ENCODE measurements at places on chromosomes 11 and 22. TPM values are rescaled to one million over a fixed set of nuclear protein-coding genes. Genes with fewer than 3 reads are reported as not detected.

GRCh38 chr22:20494978-20495860 is at the start of gene KLHL22:
KLHL22 (minus strand) TSS chr22:20495795; CDS start chr22:20489211, 6,584 bp downstream.
- DNase-seq: peak; percentile 60

- DNase-seq: no peak
Observed at GRCh38 chr11:59542142-59542810, 30.9 kb downstream of the OR4D9 start.

DNA sequence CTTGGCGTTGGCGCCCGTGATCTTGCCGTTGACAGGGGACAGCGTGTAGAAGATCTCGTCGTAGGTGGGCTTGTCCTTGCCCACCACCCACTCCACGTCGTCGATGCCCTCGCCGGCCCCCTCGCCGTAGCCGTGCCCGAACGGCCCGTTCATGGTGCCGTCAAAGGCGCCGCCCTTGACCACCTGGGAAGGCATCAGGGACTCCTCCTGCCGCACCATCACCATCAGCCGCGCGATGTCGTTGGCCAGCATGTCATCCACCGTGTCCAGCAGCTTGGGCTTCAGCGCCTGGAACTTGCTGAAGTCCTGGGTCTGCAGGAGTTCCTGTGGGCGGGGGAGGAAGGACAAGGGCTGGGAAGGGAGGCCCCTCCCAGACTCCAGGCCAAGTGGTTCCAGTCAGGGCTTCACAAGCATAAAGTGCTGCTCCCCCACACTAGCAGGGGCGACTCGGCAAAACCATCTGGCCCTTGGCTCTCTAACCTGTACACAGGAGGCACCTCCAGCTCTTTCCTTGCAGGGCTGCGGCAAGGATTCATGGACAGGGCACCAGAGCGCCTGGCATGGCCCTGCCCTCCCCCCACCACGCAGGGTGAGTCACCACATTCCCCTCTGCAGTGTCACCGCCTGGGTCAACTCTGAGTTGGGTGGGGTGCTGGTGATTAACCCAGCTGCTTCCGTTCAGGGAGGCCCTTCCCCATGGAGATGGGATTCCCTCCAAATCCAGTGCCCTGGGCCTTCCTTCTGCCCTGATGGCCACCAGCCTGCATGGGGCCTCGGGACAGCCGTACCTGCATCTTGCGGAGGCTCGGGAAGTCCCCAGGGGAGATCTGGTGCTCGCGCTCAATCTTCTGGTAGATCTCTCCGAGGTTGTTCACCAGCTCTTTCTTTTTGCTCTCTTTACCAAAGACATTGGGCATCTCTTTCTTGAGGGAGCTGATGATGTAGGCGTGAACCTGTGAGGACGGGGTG is 10.4 kb upstream of the CDC42BPG start:
- peak; percentile 97 for DNase-seq

DNA sequence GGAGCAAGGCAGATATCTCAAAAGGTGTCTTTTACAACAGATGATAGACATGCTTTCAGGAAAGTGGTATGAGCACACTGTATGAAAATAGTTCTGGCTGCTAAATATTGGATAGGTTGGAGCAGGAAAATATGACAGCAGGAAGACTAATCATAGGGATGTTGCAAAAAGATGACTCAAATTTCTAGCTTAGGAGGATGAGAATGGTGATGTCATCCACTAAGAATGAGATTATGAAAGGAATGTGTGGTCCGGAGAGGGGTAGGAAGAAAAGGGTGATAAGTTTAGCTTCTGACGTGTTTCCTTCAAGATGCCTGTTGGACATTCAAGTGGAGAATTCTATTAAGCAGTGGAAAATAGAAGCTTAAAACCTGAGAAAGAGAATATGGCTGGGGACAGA is 46.4 kb downstream of the RCN1 start:
- no peak for DNase-seq

- DNase-seq: no peak
Observed at GRCh38 chr11:59069087-59069486, 17.0 kb upstream of the GLYATL1B start.

GRCh38 chr11:2366276-2366675 is 10.8 kb upstream of the CD81 start:
- peak; percentile 78 for DNase-seq

GRCh38 chr11:24108609-24109008 is 388.2 kb upstream of the LUZP2 start:
- no peak for DNase-seq

GRCh38 chr11:9273376-9274336 is 8.5 kb upstream of the DENND5A start:
- DNase-seq: peak; percentile 56

- DNase-seq: peak; percentile 60
Observed at GRCh38 chr11:12180257-12181205, 70.1 kb downstream of the MICAL2 start.

DNA sequence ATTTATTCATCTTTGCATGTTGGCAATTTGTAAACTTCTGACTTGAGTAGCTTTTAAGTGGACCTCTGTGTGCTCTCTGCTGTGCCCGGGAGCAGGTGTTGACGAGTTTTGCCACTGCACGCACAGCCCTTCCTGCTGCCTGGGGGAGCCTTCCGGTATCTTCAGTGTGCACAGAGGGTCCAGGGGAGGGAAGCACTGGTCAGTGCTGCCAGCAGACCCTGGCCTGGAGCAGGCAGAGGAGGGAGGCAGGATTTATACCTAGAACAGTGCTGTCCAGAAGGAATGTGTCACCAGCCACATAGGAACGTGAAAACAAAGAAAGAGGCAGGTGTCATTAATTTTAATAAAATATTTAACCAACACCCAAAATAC is 403.6 kb downstream of the TBC1D22A start:
- no peak for DNase-seq

DNA sequence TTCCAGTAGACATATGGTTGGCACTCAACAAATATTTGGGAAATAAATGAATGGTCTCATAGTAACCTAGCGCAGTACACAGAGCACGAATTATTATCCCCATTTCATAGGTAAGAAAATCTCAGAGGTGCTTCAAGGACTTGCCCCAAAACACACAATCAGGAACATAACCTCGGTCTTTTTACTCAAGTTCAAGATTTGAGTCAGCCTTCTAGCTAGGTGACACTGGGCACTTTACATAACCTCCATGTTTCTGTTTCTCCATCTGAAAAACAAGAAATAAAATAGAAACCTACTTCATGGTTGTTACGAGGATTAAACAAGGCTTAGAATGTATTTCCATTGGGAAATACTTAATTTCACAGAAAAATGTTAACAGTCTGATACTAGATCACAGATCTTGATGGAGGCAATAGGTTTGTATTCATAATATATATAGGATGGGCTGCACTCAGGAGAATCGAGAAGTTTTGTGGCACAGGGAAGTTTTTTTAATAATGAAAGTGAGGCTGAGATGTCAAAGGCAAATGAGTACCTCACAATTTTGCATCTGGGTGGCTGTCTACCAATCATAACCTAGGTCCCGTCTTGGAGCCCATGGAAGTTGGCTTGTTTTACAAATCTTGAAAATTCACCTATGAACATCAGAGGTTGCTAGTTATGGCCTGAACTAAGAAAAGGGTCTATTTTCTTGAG is 147.4 kb upstream of the ZC3H12C start:
- no peak for DNase-seq

Gene ANKRD49
- 12.6 TPM for total RNA-seq

GRCh38 chr11:124074554-124074953 is 33.4 kb upstream of the OR10G7 start:
- DNase-seq: no peak

GRCh38 chr11:762421-763072 is 14.7 kb downstream of the GATD1 start:
- DNase-seq: peak; percentile 72

DNA sequence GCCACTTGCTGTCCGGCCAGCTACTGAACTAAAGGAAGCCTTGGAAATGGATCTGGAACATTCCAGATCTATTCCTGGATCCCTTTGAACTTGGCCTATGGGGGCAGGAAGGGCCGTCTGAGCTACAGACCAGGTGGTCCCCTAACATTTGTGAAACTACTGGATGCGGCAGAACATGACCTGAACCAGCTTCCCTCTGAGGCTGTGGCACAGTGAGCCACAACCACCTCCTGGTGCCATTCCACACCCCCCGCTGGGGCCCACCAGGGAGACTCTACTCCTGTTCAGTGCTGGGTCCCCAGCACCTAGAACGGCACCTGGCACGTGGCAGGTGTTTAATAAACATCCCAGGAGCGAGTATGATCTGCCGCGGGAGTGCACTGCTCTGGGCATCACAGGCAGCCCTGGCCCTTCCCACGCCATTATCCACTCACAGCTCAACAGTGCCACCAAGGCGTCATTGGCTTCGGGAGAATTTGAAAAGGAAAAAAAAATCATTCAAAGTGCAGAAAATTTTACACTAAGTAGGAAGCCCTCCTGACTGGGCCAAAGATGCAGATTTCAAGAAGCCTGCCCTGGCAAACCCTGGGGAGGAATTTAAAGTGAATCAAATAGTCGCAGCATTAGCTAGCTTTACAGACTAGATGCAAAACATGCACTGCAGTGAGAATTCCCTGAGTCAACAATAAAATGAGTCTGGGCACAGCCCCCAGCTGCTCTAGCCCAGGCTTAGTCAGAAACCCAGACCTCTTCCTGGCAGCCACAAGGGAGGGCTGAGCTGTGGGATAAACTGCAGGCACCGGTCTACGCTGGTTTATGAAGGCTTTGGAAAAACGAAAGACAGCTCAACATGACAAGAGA is 14.3 kb upstream of the EFCAB6 start:
- DNase-seq: peak; percentile 64

GRCh38 chr11:78961247-78961646 is 386.6 kb upstream of the NARS2 start:
- no peak for DNase-seq

Gene PARVA
- total RNA-seq: 137 TPM

Gene OR5B21
- not detected for total RNA-seq

DNA sequence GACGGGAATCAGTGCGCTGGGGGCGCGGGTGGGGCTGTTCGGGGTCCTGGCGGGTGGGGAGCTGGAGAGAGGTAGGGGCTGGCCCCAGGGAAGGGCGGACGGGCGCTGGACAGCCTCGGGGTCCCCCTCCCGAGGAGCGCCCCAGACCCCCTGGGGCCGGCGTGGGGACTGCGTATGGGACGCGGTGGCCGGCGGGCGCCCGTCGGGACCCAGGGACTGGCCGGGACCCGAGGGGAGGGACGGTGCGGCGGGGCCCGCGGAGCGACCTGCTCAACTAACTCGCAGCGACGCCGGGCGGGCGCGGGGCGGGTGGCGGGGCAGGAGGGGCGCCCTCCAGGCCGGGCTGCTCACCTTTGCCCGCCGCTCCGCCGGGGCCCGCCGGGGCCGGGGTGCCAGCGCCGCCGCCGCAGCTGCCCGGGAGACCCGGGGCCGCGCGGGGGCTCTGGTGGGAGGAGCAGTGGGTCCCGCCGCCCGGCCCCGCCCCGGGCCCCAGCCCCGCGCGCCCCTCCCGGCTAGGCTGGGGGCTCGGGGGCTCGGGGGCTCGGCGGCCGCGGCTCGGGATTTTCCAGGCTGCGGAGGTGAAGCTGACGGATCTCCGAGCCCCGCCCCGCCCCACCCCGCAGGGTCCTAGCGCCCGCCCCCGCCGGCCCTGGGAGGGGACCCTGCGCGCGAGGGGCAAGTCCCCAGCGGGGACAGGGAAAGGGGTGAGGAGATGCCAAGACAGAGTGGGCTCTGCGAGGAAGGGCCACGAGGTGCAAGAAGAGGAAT is 12.3 kb downstream of the STARD10 start:
- no peak for DNase-seq

Gene DCHS1
- total RNA-seq: 60.8 TPM

Gene RPL27A
- 776 TPM for total RNA-seq

Gene RAC2
- total RNA-seq: 19.8 TPM

Gene KCNJ1
- 0.24 TPM for total RNA-seq

Gene SCT
- total RNA-seq: not detected

DNA sequence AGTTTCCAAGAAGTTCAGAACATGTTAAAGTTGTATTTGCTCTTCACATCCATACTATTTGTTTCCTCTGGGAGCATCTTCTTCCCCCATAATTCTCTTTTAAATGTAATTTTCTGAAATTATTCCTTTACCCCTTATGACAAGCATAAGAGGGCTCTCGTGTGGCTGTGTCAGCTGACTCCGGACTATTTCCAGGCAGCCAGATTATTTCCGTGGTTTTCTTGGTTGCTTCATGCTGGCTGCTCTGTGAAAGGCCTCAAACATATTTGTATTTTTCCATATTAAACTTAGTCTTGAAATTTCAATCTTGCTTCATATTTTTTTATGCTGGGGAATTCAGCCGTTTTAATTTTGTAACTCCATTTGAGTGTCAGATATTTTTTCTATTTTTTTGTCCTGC is 2.8 kb upstream of the MMP1 start:
- no peak for DNase-seq

Gene TOM1
- 50.5 TPM for total RNA-seq

Gene TLCD5
- 10.5 TPM for total RNA-seq

DNA sequence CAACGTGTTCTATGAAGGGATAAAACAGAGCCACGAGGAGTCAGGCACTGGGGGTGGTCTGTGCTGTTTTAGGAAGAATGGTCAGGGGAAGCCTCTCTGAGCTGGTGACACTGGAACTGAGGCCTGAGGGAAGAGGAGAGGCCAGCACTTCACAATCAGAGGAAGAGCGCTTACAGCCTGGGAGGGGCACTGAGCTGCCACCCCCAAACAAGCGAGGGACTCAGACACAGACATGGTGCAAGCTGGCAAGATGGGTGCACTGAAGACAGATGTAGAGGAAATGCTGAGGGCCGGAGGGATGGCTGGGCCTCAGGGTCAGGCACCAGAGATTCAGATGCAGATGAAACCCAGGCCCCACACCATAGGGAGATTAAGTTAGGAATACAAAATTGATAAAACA is 40.0 kb upstream of the TP53I11 start:
- DNase-seq: no peak

DNA sequence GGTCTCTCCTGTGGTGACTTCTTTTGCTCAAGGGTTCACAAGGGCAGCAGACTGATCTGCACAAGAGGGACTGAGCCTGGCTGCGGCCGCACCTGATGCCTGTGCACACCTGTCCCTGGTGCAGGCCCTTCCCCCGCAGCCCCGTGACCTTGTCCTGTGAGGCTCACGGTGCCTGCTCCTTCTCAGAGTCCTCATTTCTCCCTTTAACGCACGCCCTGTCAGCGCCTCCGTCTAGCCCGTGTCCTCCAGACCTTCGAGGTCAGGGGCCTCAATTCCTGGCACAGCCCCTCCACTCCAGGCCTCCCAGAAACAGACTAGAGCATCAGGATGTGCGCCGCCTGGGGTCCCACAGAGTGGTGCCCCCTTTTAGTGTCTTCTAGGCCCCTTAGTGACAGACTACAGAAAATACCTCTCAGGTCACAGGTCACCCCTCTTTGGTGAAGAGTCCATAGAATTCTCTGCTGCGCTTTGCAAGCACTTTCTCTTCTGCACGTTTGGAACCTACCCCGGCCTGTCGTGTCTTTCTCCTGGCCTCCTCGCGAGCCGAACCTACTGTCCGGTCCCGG is 1.0 kb upstream of the DRD4 start:
- no peak for DNase-seq

DNA sequence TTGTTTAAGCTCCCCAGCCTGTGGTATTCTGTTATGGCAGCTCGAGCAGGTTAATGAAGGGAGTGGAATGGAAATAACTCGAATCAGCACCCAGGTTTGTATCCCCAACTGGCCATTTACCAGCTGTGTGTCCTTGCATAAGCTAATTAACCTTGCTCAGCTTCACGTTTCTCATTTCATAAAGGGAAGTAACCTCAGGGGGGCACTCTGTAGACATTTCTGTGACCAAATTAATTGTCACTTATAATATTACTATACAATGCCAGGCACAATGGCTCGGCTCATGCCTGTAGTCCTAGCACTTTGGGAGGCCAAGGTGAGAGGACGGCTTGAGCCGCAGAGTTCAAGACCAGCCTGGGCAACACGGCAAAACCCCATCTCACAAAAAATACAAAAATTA is 13.8 kb downstream of the ADA2 start:
- no peak for DNase-seq

- DNase-seq: no peak
Observed at GRCh38 chr22:19127329-19128008, 3.6 kb upstream of the TSSK2 start.

Gene PATE2
- total RNA-seq: not detected

Measured in aorta (tissue), 5 donors.